Endothelial cell (in vitro differentiated cells): ENCODE measurements at places on chromosomes 7 and 10.

- no peak for DNase-seq
These were observed 17.6 kb downstream of the PTN start for GRCh38 chr7:137325927-137326326.

- no peak for DNase-seq
These were observed 16.8 kb downstream of the VWC2 start for GRCh38 chr7:49790209-49790608.

DNA sequence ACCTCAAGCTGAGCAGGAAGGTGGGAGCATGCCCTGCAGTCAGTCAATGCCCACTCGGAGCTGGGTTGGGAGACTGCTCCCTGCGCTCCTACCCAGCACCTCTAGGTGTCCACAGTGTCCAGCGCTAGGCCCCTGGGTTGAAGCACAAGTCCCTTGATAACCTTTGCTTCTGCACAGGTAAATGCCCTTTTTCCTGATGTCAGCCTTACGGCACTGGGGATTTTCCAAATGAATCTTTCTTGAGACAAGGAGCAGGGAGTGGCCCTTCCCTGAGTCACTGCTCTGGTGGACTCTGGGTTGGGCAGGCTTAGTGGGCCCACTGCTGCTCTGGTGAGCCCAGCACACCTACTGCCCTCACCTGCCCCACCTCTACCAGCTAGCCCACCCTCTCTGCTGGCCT is 61.9 kb upstream of the OPN4 start:
- DNase-seq, result no peak

GRCh38 chr7:117084286-117084685 is 131.0 kb downstream of the ST7 start:
- no peak for DNase-seq

DNA sequence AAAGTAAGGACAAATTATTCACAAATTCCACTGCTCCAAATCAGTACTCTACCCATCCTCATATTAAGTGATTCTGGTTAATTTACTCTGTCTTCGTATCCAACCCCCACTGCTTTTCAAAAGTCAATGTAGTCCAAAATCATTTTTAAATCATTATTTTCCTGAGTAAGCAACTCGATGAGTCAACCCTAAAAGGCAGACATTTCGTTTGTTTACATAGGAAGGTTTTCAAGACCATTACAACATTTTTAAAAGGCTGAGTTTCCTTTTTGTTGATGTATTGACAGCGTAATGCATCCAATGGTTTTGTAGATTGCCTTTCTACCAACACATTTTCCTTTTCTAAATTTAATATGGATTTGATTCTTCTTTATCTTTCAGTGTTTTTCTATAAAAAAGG is 523.0 kb upstream of the ANKRD30A start:
- DNase-seq, result no peak

- peak; percentile 77 for DNase-seq
These were observed 4.0 kb upstream of the SH3PXD2A start for GRCh38 chr10:103859161-103860086.

DNA sequence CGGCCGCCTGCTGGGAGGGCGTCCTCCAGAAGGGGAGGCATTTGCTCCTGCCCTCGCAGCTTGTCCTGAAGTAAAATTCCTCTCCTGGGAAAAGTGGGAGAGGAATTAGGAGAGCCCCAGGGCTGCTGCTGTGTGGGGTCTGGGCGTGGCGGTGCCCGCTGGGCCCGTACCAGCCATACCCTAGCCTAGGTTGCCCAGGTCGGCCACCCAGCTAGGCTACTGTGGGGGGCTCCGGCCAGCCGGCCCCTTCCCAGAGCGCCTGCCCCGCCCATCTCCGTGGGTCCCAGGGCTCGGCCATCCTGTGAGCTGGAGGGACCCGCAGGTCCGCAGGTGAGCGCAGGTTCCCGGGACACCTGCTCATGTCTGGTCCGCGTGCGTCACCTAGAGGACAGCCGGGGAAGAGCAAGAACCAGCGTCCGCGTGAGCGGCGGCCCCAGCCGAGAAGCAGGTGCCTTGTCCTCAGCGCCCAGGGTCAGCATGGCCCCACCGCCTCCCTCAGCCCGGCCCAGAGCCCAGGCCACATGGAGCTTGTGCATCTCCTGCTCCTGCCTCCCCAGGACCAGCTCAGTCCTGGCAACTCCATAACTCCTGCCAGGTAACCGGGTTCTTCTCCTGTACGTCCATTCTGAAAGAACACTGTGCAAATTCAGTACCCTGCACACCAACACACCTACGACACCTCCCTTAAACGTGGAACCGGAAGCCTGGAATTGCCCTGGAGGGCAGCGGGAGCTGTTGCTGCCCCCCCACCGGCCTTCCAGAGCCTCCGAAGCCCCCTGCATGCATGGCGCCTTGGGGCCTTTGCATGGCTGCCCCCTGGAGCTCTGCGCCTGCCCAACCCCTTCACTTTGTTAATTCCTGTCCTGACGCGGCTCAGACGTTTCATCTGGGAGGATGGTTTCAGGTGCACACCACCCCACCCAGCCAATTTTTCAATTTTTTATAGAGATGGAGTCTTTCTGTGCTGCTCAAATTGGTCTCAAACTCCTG is 22.8 kb upstream of the FOXL3 start:
- DNase-seq, result no peak

- no peak for DNase-seq
These were observed 161.6 kb upstream of the PPP2R2D start for GRCh38 chr10:131739206-131739605.

DNA sequence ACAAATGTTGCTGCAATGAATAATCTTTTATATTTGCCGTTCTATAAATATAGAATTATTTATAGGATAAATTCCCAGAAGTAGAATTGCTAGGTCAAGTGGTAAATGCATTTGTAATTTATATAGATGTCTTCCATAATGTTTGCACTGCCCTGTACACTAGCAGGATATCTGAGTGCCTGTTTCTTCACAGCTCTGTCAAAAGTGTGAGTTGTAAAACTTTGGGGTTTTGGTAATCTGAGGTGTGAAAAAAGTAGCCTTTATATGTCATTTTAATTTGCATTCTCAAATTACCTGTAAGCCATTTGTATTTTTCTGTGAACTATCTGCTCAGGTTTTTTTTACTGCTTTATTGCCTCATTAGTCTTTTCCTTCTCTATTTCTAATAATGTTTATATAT is 271.2 kb downstream of the NEBL start:
- DNase-seq, result no peak

GRCh38 chr7:11831156-11831735 is 752 bp downstream of the THSD7A start:
- no peak for DNase-seq

DNA sequence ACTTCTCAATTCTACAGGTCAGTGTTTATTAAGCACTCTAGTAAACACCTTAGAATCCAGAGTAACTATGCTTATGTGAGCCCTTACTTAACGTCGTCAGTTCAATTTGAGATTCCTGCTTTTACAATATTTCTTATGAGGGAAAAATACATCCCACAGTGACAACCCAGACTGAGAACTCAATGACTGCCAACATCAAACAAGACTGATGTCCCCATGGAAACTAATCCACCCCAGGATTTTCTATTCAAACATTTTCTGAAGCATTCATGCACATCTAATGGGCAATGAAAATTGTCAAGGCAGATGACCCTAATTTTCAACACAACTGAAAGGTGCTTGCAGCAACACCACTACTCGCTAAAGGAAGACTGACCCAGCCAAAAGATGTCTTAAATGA is 67.0 kb downstream of the ATE1 start:
- no peak for DNase-seq

DNA sequence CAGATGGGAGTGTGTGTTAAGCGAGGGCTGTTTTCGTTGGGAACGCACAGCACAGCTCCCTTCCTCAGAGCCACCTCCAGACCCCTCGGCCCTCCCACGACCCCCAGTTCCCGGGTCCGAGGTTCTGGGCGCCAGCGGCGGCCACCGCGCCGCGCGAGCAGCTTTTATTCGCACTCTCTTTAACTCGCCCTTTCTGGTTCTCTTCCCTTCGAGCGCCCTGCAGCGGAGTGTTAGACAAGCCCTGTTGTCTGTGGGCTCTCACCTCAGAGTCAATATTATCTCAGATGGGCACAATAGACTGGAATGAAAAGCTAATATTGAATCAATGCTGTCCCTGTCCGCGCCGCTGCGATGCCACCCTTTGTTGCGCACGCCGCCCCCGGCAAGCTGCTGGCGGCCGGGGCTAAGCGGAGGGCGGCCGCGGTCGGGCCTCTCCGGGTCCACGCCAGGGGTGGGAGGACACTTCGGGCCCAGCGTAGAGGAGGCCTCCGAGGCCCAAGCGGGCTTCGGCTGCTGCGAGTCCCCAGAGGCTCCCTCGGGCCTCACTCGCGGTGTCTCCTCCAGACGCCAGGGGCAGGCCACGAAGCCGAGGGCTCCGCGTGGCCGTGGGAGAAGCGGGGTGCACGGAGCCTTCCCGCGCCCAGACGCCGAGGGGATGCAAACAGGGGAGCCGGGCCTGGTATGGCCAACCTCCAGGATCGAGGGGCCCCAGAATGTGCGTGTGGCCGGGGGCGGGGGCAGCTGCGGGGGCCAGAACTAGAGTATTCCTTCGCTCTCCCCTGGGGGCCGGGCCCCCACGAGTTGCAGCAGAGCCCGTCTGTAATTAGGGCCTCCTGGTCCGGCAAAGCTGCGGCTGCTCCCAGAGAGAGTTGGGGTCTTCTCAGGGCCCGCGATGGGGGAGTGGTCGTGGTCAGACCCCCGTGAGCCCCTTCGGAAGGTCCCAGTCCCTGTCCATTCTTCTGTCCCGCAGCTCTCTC is 7.9 kb upstream of the EMX2 start:
- no peak for DNase-seq

GRCh38 chr7:158188676-158189075 is 398.9 kb downstream of the PTPRN2 start:
- no peak for DNase-seq

GRCh38 chr10:44939691-44940401 is 19.8 kb upstream of the RASSF4 start:
- no peak for DNase-seq

GRCh38 chr10:81873932-81874816 is 820 bp upstream of the NRG3 start:
- peak; percentile 75 for DNase-seq

- DNase-seq, result no peak
These were observed 443.5 kb downstream of the NRG3 start for GRCh38 chr10:82318534-82318933.

GRCh38 chr10:61635932-61636331 is 26.8 kb upstream of the CABCOCO1 start:
- DNase-seq, result no peak

- no peak for DNase-seq
These were observed 10.6 kb downstream of the DNAJB9 start for GRCh38 chr7:108580298-108580697.

- DNase-seq, result peak; percentile 68
These were observed 40.7 kb downstream of the ATE1 start for GRCh38 chr10:121886997-121887622.

DNA sequence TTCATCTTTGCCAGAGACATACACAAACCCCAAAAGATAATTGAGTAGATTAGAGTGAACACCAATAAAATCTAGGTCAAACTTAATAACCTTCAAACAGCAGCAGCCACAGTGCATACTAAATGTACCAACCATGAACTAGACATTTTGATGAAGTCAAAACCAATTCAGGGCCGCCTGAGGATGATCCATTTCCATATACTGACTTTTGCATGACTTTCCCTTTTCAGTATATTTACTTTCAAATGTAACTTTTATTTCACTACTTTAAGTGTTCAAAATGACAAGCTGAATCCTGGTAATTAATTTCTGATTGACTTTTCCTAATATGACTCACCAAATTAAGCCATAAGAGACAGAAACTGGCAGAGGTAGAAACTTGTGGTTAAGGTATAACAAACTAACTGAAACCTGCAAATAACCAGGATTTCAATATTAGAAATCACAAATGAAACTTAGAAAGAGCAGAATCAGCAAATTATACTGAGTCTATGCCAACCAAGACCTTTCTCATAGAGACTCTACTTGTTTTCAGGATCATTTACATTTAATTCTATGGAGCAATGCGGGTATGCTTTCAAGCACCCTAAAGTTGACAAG is 171.9 kb upstream of the LRRN3 start:
- DNase-seq, result no peak

- DNase-seq, result peak; percentile 54
These were observed 35.9 kb upstream of the CACNB2 start for GRCh38 chr10:18104223-18104872.

- DNase-seq, result no peak
These were observed 4.4 kb downstream of the JAZF1 start for GRCh38 chr7:28176174-28176573.

- no peak for DNase-seq
These were observed 45.2 kb downstream of the LRRC20 start for GRCh38 chr10:70337201-70337651.

DNA sequence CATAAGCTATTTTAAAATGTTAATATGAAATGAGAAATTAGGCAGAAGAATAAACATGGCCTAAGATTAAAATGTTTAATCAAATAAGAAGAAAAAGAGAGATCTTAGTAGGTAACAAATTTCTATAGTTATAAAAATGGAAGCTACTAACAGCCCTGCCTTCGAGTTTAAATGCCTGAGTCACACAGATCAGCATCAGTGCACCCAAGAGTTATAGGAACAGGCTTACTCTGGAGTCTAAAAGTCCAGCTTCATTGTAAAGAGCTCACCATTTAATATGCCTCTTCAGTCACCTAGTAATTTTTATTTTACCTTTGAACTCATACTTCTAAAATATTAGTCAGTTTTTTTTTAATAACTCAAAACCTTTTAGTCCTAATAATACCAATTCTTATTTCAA is 52.6 kb downstream of the BRI3 start:
- no peak for DNase-seq

GRCh38 chr10:33015761-33016547 is 57.9 kb upstream of the ITGB1 start:
- DNase-seq, result no peak

DNA sequence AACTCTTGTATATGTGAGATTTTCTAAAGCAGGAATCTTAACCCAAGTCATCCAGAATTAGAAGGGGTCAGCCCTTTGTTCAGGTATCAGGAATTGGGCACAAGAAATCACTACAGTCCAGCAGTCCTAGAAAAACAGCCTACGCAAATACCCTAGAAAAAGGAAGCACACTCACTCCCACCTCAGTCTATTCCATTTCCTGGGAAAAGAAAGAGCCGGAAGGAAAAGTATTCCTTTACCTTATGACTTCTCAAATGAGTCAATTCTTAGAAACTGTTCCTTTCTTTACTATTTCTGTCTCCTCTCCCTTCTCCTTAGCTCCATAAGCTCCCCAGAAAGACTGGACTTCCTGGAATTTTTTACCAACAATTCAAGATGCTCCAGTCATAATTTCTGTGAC is 62.7 kb downstream of the DNAJC12 start:
- DNase-seq, result no peak
